ENCODE measurements at places on chromosomes 4 and X.

GRCh38 chrX:120205816-120206753 is 44.5 kb upstream of the ZBTB33 start:
- no peak for DNase-seq

DNA sequence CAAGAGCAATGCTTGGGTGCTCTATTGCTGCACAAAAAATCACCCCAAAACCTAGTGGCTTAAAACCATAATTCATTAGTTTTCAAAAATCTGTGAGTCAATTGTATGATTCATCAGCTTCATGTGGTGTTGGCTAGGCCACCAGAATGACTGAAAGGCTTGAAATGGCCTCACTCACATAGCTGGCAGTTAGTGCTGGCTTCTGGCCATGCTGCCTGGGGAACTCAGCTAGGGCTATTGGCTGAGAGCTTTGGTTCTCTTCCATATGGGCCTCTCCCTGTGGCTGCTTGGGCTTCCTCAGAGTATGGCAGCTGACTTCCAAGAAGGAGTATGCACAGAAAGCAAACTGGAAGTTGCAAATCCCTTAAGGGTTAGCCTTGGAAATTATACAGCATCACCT is 3.1 kb upstream of the MTMR1 start:
- DNase-seq = no peak

- no peak for DNase-seq
These were observed 18.7 kb upstream of the ZNF157 start for GRCh38 chrX:47351706-47352105.

GRCh38 chrX:39065051-39065871 is 264.0 kb downstream of the MID1IP1 start:
- DNase-seq = no peak

DNA sequence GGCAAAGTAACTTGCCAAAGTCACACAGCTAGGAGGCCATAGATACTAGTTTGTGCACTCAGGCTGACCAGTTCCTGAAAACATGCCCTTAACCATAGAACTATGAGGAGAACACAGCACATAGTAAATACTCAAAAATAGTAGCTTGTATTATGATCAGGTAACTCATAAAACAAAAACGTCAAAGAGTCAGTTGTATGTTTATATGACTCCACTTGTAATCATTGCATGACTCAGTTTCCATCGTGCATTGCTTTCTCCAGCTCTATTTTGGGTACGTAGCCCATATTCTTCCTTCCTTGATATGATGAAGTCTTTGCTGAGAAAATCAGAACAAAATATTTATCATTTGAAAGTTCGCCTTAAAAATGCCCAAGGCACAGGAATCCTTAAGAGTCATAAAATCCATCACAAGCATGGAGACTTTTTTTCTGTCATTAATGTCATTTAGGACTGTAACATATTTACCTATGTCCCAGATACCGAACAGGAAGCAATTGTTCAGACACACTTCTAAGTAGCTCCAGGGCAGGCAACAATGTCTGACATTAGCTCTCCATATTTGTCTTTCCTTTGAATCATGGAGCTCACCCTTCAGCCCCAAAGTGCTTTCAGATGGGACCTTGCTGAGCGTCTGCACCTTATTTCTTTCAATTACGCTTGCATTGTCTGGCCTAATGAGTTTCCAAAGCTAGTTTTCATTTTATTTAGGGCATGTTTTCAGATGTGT is 11.2 kb upstream of the MID1 start:
- DNase-seq = no peak

- DNase-seq = no peak
These were observed 54.7 kb upstream of the NUDT6 start for GRCh38 chr4:122977103-122977502.

- DNase-seq = no peak
These were observed 1.1 kb downstream of the CDKL2 start for GRCh38 chr4:75629239-75629638.

GRCh38 chr4:159266981-159267868 is 164.3 kb downstream of the RAPGEF2 start:
- no peak for DNase-seq
